Heart left ventricle (tissue), 16 donors: ENCODE measurements at places on chromosomes 7 and 10. TPM values are rescaled to one million over a fixed set of nuclear protein-coding genes. Genes with fewer than 3 reads are reported as not detected.

The OR2A12 gene
- total RNA-seq = not detected

The ZNF804B gene
- total RNA-seq = not detected

The MMD2 gene
- not detected for total RNA-seq

The PON1 gene
- total RNA-seq = not detected

The HOXA9 gene
- total RNA-seq = not detected

The ECHDC3 gene
- total RNA-seq = 102 TPM

GRCh38 chr7:151705636-151706276, 171.2 kb downstream of the PRKAG2 start:
- H3K27ac ChIP-seq = no peak overlapping the region
- H3K27me3 ChIP-seq = no peaks in the 10 kb centered on the region
- no peak overlapping the region for H3K4me3 ChIP-seq
- no peaks in the 10 kb centered on the region for H3K36me3 ChIP-seq
- DNase-seq = no peak

- peak; percentile 36 for DNase-seq
- no peaks in the 10 kb centered on the region for H3K36me3 ChIP-seq
Measured at GRCh38 chr10:6228010-6228511, 25.3 kb downstream of the PFKFB3 start.

- no peak for DNase-seq
- no peak overlapping the region for H3K27ac ChIP-seq
- no peaks in the 10 kb centered on the region for H3K4me1 ChIP-seq
Measured at GRCh38 chr10:98391578-98391991, 23.4 kb downstream of the PYROXD2 start.
